Progenitor cell of endocrine pancreas (in vitro differentiated cells): ENCODE measurements at places on chromosomes 1 and 21.

DNA sequence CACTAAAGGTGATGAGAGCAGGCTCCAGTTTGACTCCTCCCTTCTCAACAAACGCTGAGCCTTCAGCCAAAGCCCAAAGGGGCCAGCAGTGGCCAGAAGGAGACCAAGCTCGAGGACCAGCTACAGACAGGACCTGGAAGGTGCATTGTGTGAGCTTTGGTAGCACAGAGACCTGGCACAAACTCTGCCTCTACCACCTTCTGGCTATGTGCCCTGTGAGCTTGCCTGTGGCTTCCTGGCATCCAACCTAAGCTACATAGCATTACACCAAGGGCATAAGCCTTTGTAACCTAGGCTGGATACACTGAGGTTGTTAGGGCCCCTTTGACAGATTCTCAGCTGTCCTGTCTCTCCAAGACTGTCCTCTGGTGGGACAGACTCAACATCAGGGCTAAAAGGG, 6.6 kb upstream of the VWA5B1 start:
- DNase-seq = no peak

GRCh38 chr1:173856903-173857302, 10.9 kb downstream of the GAS5 start:
- DNase-seq = no peak

- DNase-seq = no peak
These were observed at the start of gene NES for GRCh38 chr1:156676820-156677615. Gene NES (minus strand): TSS chr1:156677407. CDS start chr1:156677264, 143 bp downstream.

DNA sequence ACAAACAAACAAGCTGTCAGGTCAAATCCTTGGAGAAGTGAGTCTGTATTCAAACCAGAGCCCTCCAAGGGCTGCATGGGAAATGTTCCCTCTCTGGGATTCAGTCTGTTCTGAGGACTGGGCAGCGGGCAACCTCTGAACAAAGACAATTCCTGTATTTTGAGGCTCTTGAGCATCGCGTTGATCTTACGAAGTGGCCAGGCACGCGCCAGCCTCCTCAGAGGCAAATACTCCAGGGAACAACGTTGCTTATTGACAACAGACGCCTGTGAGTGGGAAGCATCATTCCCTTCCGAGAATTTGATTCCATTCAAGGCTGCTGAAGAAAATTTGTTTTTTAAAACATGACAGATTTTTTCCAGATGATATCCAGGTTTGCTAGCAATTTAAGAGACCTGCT, 20.0 kb upstream of the TACSTD2 start:
- no peak for DNase-seq

GRCh38 chr1:154344977-154345837, 19.9 kb downstream of the ATP8B2 start:
- no peak for DNase-seq

- no peak for DNase-seq
These were observed 21.9 kb upstream of the ARF1 start for GRCh38 chr1:228060458-228061190.

DNA sequence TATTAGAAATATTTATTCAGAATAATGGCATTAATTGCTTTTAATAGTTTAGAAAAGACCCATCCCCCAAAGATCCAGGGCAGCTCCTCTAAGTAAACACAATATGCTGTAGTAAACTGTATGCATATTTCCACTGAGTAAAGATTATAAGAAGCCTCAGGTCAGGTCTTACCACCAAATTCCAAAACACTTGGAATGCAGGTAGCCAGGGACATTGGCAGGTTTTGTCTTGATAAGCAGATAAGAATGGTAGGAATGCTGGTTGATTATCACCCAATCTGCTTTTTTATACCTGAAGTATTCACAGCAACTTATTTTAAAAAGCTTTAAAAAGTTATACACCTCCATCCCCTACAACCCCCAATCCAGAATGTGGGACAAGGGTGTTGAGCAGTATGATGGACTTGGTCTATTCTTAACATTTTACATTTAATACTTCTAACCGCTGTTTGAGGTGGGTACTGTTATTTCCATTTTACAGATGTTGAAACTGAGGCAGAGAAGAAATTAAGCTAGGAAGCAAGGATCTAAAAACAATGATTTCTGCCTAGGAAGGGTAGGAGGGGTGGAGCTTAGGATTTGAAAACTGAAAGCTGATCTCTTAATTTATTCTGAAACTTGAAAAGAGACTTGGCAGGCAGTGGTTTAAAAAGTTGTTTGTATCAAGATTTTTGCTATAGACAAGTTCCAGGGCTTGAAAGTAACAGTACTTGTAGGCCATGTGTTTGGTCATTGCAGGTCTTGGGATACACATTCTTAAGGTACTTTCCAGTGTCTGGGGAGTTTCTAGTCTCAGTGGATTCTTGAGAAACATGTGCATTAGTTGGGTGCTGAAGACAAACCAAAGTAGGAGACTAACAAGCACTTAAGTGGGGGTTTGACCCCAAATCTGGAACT, 15.6 kb upstream of the THEM4 start:
- no peak for DNase-seq

GRCh38 chr1:36540056-36540455, 57.3 kb upstream of the CSF3R start:
- no peak for DNase-seq

DNA sequence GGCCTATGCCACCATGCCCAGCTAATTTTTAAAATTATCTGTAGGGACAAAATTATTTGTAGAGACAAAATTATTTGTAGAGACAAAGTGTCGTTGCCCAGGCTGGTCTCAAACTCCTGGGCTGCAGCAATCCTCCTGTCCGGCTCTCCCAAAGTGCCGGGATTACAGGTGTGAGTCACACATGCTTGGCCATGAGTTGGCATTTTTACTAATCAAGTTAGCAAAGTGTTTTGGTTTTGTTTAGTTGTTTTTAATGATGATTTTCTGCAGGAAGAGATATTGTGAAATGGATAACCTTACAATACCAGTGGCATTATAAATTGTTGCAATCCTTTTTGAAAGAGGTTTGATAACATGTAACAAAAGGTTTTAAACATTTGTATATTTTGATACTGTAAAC, 65.3 kb upstream of the MAGI3 start:
- DNase-seq = no peak

- no peak for DNase-seq
These were observed 3.8 kb downstream of the TMEM167B start for GRCh38 chr1:109094377-109094803.

- no peak for DNase-seq
These were observed 59.1 kb downstream of the SPSB1 start for GRCh38 chr1:9351654-9352271.

DNA sequence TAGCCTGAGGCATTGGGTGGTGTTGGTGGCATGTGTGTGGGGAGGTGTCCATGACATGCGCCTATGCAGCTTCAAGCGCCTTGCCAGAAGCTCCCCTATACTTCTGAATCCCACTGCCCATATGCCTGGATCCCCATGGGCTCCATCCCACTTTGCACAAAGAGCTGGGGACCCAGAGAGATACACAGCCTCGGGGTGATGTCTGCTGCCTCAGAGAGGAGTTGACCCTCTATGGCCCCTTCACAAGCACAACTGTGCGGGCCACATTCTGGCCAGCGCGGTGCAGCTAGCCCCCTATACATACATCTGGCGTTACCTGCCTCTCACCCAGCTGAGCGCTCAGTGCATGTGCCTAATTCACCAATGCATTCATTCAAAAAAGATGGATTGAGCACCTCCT, 9.6 kb upstream of the PTPRF start:
- DNase-seq = no peak

DNA sequence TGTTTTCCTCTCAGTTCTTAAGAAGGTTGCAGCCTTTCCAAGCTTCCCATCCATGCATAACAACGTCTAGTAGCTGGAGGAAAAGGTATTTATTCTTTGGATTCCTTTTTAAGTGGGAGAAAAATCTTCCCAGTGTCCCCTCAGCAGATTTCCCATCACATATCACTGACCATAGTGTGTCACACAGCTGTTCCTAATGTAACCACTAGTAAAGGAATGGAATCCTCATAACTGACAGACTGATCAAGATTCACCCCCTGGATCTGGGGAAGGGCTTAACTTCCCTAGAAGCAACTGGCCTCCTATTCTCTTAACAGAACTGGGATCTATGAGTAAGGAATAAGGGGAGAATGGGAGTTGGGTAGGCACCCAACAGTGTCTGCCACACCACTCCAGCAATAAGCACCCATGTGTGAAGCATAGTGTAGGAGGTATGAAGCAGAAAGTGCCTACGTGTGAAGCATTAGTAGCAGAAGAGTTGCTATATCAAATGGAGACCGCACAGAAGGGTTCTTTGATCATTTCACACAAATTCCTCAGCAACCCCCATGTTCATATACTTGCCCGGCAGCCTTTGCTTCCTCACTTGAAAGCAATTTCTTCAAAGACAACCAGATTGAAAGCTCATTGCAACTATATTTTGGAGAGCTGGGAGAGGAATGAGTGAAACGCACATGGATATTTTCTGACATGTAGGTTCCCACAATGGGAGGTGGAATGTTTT, 28.2 kb upstream of the DNAH14 start:
- no peak for DNase-seq

DNA sequence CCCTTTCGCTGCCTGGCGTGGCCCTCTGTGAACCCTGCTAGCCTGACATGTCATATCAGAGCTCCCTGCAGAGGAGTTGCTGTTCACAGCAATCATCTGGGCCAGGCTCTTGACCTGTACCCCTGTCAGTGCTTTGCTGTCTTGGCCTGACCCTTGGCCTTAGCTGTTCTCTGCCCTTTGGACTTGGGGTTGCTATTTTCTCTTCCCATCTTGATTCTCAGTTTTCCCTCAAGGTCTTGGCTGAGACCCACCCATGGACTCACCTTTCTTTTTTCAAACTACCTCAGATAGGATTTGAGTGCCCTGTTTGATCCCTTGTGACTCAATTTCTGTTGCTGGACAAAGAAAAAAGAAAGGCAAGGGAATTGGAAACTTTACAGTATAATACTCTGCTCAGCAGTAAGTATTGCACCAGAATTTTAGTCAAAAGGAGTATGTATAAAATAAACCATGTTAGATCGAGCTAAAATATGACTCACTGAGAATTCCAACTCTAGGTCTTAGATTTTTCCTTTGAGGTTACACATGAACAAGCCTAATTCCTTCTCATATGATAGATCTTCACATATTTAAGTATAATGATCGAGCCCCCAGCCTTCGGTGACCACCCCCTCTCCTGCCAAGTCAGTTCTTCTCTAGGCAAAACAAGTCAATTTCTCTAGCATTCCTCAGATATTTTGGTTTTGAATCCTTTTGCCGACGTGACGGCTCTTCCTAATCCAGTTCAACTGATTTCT, 110.5 kb downstream of the NGF start:
- no peak for DNase-seq

DNA sequence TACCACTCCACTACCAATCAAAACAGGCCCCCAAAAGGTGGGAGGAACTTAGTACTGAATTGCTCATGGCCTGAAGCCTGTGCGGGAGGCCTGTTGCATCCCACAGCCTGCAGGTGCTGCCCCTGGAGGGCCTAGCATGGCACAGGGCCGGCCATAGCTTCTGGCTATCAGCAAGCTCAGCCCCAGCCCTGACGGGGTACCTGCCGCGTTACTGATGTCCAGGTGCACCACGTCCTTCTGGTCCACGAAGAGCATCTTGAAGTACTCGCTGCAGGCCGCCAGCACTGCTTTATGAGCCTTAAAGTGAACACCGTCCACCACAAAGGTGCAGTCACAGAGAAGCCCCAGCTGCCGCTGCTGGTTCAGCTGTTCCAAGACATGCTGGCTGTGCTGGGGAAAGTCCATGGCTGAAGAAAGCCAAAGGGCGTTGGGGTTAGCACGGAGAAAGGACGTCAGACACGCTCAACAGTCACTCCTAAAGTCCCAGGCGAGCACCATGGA, 27.8 kb downstream of the ZBTB17 start:
- DNase-seq = no peak

DNA sequence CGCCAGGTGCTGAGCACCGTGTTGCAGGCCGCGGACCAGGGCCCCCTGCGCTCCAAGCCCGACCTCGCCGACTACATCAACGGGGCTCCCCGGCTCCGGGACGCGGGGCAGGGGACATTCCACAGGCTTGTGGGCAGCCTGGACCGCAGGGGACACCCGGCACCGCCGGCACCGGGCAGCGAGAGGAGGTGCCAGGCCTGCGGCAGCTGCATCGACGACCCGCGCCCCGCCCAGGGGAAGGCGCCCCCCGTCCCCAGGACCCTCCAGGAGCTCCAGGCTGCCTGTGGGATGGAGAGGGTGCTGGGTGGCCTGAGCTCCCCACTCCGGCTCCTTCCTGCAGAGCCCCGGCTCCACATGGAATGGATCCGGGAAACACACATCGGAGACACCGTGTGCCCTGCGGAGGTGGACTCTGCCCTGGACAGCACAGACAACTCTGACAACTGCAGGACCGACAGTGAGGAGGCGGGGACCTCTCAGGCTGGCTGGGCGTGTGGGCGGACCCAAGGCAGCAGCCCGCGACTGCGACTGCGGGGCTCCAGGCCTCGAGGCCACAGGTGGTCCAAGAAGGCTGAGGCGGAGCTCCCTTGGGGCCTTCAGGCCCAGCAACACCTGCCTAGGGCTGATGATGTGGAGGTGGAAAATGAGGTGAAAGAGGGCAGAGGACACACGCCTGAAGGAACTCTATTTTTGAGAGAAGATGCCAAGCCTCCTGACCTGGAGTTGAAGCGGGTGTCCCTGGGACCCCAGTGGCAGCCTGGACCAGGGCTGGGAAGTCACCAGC, 22.8 kb downstream of the KIAA1614 start:
- DNase-seq = no peak

DNA sequence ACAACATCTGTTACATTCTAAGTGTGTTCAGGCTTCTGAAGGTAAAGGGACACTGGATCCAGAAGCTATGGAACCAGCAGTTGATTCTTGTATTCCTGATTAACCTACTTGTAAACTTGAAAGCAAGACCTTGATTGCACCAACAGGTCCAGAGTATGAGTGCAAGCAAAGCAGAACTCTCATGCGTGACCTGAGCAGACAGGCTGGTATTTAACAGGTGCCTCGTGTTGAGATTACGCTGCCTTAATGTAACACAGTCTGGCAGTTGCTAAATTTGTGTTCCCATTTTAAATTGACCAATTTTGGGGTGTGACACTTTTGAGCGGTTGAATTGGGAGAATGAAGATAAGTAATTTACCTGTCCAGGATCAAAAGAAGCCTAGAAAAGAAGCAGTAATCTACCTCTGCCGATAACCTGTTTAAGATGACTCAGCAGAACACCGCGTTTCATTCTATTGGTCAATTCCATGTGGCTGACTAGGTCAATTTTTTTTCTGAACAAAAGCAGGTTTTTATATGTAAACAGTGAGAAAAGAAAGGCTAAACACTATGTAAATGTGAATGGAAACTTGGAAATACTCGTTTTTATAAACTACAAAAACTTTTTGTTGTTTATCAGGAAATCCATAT, 147.6 kb downstream of the DYRK1A start:
- no peak for DNase-seq
